Ovary (tissue), 10 donors: ENCODE measurements at places on chromosomes 5 and 9. TPM values are rescaled to one million over a fixed set of nuclear protein-coding genes. Genes with fewer than 3 reads are reported as not detected.
A peak's percentile ranks its signal among the peaks of the same experiment; 100 is the strongest.

DNA sequence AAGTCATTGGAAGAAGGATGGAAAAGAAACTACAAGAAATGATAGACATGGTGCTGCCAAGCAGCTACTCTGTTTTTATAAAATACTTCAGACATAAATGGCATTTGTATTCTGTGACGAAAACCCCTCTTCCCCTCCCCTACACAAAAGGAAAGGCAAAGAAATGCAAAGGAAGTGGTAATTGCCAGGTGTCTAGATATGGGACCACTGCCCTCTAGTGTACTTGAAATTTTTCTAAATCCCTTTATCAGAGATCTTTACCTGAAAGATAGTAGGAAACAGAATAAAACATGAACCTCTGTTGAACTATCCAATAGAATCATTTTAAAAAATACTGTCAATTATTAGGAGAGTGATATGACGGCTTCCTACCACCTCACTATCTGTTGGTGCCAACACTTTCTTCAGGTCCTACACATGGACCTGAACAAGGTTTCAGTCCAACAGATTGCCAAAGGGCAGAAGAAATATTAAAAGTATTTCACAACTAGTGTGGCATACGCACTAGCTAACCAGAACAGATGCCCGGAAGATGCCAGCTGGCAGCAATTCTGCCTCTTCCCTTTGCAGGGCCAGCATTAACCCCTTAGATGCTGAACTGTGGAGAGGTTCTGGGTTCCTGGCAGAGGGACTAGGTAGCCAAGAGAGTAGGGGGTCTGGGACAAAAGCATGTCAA is 104.1 kb downstream of the TSSK1B start:
- DNase-seq: no peak

GRAMD2B gene
- total RNA-seq: 32.2 TPM

NTRK2 gene
- 6.4 TPM for total RNA-seq

DNA sequence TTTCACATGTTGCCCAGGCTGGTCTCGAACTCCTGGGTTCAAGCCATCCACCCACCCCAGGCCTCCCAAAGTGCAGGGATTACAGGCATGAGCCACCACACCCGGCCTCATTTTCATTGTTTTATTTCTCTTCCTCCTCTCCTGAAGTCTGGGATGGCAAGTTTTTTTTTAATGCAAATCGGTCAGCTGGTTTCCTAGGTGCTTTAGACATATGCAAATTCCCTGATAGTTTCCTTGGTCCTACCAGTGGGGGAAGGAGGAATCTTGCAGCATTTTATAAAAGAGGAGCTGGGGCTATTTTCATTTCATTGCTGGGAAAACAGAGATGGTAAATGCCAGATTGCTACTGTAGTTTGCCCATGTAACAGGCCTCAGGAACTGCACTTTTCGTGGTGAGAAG is 179.4 kb downstream of the ACTL7B start:
- no peak for DNase-seq

DNA sequence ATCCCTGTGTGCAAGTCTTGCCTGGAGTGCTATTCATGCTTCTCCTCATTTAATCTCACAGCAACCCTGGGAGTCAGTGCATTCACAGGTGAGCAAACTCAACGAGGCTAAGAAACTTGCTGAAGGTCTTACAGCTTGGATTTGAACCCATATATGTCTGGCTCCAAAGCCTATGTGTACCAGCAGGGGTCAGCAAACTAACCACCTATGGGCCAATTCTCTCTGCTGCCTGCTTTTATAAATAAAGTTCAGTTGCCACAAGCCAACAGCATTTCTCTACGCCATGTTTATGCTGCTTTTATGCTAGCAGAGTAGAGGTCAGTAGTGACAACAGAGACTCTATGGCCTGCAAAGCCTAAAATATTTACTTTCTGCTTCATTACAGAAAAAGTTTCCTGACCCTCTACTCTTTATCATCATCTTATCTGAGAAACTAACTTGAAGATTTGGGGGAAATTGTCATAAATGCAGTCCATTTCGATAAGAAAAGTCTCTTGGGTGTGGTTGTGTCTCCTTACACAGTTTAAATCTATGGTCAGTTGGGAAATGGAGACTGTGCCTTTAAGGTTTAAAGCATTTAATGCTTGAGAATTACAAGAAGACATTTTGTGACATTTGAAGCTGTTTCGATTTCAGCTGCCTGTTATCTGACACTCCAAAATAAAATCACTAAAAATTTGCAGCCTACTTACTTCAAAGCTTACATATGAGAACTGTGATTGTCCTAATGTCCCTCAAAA is 137.7 kb downstream of the PRELID2 start:
- no peak for DNase-seq

GRCh38 chr5:73759771-73760170 is 133.8 kb downstream of the ARHGEF28 start:
- DNase-seq: no peak

DNA sequence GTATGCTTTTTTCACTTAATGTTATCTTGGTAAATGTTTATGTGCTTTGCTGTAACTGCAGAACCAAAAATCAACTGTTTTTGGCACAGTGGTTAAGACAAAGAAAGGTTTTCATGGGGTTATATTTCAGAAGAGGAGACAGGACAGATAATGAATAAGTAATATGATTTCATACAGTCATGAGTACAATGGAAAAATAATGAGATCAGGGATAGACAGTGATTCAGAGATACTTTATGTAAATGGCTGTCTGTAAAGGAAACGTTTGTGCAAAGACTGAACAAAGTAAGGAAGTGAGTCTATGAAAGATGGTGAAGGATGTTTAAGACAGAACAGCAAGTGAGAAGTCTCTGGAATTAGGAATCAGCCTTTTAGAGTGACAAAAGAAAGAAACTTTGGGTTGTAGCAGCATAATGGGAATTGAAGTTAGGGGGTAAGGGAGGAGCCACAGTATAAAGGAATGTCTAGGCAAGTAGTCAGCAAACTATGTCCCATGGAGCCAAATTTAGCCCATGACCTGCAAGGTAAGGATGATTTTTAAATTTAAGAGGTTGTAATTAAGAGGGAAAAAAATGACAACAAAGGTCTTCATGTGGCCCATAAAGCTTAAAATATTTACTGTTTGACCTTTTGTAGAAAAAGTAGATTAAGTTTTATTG is 55.0 kb downstream of the TNPO1 start:
- DNase-seq: no peak

SH3RF2 gene
- 6.5 TPM for total RNA-seq

GRCh38 chr5:154770111-154770510 is 14.9 kb downstream of the LARP1 start:
- no peak for DNase-seq

C5orf22 gene
- total RNA-seq: 16.9 TPM

DOCK2 gene
- 4.7 TPM for total RNA-seq

DNA sequence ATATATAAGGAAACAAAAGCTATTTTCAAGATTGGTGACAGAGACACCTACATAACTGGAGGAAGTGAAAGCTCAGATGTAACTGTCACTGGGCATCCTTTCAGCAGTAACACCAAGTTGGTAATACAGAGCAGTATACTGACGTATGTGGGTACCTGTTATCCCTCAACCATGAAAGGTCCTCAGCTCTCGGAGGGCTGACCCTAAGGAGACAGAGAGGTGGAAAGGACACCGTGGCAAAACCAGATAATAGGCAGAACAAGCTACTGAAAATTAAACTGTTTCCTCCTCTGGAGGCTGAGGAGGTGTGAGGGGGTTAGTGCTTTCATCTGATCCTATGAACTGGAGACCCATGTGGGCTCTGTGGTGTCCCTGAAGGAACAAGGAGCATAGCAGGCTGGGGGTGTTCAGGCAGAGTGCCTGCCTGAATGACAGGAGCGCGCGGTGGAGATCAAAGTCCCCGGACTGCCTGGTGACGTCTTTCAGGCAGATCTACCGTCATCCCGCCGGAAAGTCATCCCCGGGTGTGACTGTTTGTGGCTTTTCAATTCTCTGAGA is 130.2 kb upstream of the FSTL4 start:
- no peak for DNase-seq

- no peak for DNase-seq
These were observed 256.0 kb downstream of the TMEM167A start for GRCh38 chr5:82820961-82821845.

GRCh38 chr5:121350181-121350930 is 501.3 kb upstream of the FTMT start:
- no peak for DNase-seq

- DNase-seq: no peak
These were observed 2.0 kb upstream of the MZB1 start for GRCh38 chr5:139391570-139392323.

MCC gene
- 90.7 TPM for total RNA-seq

THBS4 gene
- 5.1 TPM for total RNA-seq

DNA sequence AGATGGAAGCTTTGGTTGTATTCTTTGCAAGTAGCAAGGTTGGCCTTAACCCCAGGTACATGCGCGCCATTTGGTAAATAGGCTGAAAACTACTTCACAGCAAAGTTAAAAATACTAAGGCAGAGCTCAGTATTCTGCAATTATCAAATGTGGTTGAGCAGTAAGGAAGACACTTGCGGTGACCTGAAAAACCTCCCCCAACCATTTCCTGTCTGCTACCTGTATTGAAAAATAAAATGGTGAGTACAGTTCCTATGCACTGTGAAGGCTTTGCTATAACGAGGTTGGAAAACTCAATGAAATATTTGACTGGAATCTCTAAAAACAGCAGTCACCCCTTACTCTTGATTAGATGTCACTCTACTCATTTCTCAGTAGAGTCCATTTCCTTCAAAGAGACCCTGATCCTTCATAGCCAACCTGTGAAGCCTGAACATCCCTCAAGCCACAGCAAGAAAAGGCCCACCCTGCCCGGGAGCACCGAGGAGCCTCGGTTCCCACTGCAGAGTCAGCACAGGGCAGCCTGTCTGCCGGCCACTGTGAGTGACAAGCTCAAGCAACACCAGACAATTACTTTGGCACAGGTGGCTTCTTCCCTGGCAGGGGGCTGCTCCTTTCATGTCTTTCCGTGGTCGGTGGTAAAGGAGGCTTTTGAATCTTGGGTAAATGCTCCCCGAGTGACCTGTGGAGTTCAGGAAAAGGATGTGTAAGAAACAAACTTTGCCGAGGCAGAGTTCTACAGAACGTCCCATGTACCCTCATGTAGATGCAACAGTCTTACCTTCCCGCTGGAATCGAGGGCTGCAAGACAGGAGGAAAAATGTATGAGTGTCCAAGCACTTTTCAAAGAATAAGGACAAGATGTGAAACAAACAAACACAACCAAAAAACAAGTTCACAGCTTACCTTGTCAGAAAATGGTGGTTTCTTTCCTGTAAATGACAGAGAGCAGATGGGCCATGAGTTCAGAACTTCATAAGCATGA is 29.6 kb downstream of the C5orf58 start:
- DNase-seq: no peak

MOB3B gene
- total RNA-seq: 28.1 TPM

DNA sequence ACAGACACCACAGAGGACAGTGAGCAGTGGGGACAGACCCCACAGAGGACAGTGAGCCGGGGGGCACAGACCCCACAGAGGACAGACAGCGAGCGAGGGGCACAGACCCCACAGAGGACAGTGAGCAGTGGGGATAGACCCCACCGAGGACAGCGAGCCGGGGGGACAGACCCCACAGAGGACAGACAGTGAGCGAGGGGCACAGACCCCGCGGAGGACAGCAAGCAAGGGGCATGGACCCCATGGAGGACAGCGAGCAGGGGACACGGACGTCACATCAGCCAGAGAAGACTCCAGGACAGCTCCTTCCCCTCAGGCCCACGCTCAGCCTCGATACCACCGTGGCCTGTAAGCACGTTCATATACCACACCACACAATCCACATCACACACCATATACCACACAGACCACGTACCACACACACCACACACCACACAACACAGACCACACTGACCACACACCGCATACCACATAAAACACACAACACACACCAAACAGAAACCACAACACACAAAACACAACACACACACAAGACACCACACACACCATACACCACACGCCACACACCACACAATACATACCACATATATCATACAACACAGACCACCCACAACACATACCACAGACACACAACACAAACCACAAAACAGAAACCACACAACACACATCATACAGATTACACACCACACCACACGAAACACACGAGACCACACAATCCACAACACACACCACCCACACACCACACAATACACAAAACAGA is 5.2 kb upstream of the ZDHHC11 start:
- peak; percentile 23 for DNase-seq

TMC1 gene
- total RNA-seq: 0.15 TPM

DNA sequence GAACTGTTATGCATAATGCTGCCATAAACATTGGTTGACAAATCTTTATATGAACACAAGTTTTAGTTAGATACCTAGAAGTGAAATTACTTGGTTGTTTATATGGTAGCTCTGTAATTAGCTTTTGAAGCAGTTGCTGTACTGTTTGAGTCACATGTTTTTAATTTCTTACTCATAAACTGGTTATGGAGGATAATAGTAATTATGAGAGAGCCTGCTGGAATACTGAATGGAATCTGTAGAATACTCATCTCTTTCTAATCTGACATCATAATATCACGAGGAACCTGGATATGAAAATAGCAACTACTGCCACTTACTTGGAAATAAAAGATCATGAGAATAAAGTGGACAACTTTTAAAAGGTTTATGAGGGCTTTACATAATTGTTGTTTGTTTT is 509.2 kb downstream of the CETN3 start:
- DNase-seq: no peak

GRCh38 chr5:143347046-143347445 is 56.4 kb downstream of the NR3C1 start:
- DNase-seq: no peak

CATSPER3 gene
- 0.38 TPM for total RNA-seq
